ENCODE measurements at places on chromosomes 13 and 19.
A peak's percentile ranks its signal among the peaks of the same experiment; 100 is the strongest.

- DNase-seq, result no peak
Observed at GRCh38 chr19:49890349-49891311, 6.1 kb downstream of the IL4I1 start.

- DNase-seq, result peak; percentile 54
Observed at GRCh38 chr13:18944501-18945068, 237.0 kb downstream of the TUBA3C start.

DNA sequence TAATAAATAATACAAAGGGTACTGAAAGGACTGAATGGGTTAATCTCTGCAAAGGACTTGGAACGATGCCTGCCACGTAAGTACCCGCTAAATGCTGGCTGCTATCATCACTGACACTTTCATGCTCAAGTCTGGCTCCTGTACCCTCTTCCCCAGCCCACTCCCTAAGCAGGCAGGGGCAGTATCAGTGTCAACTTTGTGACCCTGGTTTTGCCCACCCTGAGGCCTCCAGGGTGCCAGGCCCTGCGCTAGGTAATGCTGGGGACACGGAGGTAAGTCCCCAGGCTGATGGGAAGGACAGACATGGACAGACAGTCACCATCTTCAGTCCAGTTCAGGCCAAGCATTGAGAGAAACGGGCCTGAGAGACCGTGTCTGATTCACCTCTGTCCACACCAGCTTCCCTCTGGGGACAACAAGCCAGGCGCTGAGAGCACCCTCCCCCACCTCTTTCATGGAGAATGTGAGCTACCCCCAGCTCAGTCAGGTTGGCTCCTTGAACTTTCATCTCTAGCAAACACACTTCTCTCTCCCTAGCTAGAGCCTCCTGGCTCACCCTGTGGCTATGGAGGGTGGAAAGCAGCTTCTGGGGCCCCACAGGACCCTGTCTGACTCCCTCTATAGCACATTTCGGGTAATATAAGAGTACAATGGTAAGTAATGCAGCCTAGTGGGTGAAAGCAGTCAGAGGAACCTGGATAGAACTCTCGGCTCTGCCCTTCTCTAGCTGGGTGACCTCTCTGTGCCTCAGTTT, 800 bp downstream of the ETFB start:
- DNase-seq, result peak; percentile 38

GRCh38 chr19:28168557-28168956, 1044.4 kb downstream of the UQCRFS1 start:
- no peak for DNase-seq

DNA sequence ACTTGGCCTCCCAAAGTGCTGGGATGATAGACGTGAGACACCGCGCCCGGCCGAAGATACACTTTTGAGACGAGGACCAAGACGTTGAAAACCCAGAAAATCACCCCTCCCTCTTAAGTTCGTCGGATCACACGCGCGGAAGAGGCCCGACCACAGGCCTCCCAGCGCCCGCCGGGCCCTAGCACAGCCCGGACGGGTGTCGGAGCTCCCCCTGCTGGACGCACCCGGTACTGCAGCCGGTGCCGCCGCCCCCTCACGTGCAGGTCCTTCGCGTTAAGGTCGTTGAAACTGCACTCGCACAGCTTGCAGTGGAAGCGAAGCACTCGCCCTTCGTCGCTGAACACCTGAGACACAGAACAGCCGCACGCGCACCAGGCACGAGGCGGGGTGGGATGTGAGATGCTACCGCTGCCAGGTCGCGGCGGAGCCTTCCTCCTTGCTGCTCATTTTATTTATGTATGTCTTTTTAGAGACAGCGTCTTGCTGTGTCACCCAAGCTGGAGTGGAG, 35.7 kb upstream of the MATK start:
- DNase-seq, result peak; percentile 87

GRCh38 chr19:39865953-39866352, 19.8 kb upstream of the FBL start:
- no peak for DNase-seq

DNA sequence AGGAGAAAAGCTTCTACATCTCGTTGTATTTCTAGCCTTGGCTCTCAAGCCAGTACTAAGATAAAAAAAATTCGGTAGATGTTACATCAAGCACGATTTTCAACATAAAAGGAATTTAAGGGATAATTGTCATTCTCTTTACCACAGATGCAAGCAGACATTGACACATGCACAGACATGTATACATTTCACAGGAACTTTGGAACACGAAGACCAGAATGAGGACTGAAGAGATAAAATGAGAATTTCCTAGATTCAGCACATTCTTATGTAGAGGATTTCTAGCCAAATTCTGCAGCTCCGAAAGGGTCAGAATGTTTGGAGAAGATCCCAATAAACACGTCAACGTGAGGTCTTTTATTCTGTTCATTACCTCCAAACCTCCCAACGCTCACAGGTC, 284.5 kb upstream of the ARGLU1 start:
- no peak for DNase-seq

DNA sequence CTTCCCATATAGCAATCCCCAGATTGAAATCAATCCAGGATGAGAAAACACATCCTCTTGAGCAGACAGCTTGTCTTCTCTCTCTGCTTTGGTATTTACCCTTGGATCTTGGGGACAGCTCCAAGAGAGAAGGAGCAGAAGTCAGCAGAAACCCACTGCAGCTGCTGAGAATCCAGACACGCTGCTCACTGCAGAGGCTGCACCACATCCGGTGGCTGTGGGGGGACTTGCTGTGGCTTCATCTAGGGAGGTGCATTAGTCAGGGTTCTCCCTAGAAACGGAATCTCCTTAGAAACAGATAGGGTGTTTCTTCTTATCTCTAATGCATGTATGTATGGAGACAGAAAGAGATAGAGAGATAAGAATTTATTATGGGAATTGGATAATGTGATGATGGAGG, 2.7 kb downstream of the CYP4F12 start:
- DNase-seq, result no peak

DNA sequence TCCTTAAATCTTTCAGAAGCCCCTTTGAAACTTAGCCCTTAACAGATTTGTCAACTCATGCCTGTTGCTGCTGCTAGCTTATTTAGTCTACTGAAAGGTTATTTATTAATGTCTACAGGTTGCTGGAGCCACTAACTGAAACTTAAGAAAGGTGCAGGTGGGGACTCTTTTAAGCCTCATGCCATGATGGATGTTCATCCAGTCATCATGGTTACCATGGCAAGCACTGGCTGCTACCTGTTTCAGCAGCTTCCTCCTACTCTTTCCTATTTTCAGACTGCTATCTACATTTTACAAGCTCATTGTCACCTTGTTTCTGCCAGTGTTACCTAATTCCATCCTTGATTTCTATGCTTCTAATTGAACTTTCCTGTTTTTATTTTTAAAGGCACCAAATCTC, 27.1 kb downstream of the DGKH start:
- DNase-seq, result no peak

DNA sequence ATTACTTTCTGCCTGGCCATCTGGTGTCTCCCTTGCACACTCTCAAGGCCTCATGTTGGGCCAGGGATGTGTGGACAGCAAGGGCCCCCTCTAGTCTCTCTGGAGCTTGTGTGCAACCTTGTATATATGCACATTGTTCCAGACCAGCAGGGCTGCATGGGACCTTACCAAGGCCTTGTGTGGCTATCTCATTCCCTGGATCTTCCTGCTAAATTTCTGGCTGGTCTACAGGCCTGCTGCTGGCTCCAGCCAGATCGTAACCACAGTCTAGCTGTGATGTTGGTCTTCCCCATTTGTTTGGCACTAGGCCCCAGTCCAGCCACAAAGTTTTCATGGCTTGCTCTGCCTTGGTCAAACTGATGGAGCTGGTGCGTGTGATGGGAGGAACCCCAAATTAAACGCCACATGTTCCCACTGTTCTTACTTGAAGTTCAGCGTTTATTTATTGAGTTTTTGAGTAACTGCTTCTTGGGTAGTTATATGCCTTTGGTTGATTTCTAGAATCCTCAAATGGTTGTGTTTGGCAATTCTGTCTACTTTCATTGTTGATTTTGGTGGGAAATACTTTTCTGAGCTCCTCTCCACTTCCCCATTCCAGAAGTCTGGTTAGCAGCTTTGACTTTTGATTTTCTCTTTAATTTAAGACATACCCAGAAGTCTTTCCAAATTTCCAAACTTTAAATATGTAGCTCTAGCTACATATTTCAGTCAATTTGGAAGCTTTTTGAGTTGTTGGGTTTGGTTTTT, 56.4 kb downstream of the SIPA1L3 start:
- no peak for DNase-seq

GRCh38 chr13:40221460-40222201, 444.8 kb downstream of the FOXO1 start:
- DNase-seq, result peak; percentile 37

GRCh38 chr19:29576761-29577648, 29.1 kb upstream of the POP4 start:
- DNase-seq, result no peak

- DNase-seq, result no peak
Observed at GRCh38 chr13:60114499-60115028, 49.2 kb downstream of the DIAPH3 start.

- DNase-seq, result no peak
Observed at GRCh38 chr13:52695856-52696255, 43.2 kb downstream of the SUGT1 start.

GRCh38 chr19:14085309-14085995, at the start of gene C19orf67:
C19orf67 (minus strand) TSS chr19:14085783; CDS start chr19:14085627, 156 bp downstream.
- DNase-seq, result no peak

- no peak for DNase-seq
Observed at GRCh38 chr13:46103037-46103436, 1.8 kb downstream of the CPB2 start.

- no peak for DNase-seq
Observed at GRCh38 chr19:33552928-33553279, 31.3 kb upstream of the PEPD start.

DNA sequence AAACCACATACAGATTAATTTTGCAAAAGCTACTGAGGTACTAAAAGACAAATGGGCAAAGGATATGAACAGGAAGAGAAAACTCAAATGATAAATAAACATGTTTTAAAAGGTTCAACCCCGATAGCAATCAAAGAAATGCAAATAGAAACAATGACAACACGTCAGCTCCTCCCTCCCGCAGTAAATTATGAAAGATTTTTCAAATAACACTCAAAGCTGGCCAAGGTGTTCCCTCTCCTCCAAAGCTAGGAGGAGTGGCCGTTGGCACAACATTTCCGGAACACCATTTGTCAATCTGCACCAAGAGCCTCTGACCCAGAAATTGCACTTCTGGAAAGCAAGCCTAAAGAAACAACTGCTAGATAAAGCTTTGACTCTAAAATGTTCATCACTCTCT, 28.3 kb downstream of the INSR start:
- peak; percentile 35 for DNase-seq

GRCh38 chr13:30027569-30028455, 177.4 kb upstream of the UBL3 start:
- DNase-seq, result no peak

DNA sequence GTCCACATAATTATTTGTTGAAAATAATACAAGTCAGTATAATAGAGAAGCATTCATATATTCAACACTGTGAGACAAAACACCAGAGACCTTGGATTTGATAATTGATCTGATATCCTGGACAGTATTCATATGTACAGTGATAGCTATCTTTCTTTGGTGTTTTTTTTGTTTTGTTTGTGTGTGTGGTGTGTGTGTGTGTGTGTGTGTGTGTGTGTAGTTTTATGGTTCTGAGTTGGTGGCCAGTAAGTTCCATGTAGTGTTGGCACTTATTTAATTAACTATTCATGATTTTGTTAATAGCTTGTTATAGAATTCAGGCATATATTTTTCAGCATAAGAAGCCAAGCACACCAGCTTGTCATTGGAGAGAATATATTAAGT, 1.6 kb upstream of the ANGPTL6 start:
- no peak for DNase-seq

DNA sequence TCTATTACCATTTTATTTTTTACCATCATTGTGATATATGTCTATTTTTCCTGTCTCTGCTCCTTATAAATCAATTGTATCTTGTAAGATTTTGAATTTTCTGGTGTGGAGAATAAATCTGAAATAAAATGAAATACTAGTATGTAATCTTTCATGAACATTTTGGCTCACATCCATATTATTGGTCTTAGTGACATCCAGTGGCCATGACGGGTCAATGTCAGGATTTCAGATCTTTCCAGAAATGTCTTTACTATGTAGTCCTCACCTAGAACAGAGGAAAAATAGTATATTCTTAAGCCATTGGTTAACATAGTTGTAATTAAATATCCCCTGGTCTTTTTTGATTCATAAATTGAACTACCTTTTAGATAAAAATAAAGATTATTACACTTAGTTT, 109.8 kb upstream of the GPC6 start:
- DNase-seq, result no peak

DNA sequence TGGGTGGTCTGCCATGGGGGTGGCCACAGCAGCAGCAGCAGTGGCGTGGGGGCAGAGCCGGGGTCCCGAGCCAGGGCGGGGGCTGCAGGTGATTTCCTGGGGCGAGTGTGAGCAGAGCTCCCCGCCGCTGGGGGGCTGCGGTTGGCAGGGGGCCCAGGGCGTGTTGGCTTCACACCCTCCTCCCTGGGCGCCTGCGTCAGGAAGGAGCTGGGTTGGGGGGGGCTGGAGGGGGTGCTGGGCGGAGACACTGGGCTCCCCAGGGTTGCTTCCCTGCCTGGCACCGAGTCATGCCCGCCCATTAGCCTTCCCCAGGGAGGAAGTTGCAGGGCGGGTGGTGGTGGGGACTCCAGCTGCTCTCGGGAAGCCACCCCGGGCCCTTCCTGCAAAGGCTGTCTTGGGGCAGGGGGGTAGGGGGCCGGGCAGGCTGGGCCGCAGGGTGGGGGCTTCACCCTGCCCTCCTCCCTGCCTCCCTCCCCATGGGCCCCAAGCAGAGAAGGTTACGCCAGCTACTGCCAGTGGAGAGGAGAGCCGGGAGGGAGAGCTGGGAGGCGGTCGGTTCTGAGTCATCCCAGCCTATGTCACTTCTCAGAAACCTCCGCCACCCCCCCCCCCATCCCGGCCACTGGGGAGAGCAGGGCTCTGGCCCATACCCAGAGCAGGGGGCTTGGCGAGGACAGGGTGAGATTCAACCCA, 4.6 kb downstream of the MIDN start:
- peak; percentile 96 for DNase-seq

- no peak for DNase-seq
Observed at GRCh38 chr19:2149980-2150793, 1.2 kb downstream of the AP3D1 start.

DNA sequence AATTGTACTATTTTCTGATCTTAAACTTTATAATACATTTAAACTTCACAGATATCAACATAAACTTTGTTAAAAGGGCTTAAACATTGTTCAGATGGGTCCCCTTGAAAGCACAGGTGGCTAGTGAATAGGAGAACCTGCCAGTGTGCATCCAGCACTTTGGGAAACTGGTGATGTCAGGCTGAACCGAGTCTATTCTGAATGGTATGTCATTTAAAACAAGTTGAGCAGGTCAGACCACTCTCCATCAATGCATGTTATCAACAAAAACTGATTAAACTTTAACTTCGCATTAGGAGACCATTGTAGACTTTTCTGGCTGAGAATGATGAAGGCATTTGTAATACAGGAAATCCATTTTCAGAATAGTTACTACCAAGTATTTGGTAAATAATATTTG, 50.1 kb upstream of the FREM2 start:
- DNase-seq, result no peak

GRCh38 chr13:20197361-20197834, 4.7 kb upstream of the GJB2 start:
- DNase-seq, result no peak

Measured in right cardiac atrium (tissue), 5 donors.